Pulmonary artery endothelial cell (primary cell): ENCODE measurements at places on chromosomes 3 and 15. TPM values are rescaled to one million over a fixed set of nuclear protein-coding genes. Genes with fewer than 3 reads are reported as not detected.

The NAALADL2 gene
- total RNA-seq: 1.8 and 3.4 TPM in 2 replicates

DNA sequence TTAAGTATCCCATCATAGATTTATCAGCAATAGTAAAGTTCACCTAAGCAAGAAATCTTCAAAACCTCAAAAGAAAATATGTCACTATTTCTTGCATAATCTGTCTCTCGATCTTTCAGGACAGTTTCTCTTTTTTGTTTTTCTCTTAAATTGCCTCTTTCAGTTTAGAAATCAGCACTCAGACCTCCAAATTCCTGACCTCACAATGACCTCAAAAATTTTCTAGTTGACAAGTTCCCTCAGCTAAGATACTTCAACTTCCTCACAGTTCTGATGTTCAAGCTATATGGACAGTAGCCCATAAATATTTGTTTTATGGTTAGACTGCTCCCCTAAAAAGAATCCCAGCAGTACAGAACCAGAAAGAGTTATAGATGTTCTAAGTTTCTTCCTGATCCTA, 24.1 kb downstream of the SLC24A5 start:
- DNase-seq: no peak

The FAM81A gene
- 0.07 and 0.18 TPM in 2 replicates for total RNA-seq

The DPPA2 gene
- total RNA-seq: not detected in 2 replicates

The CAMKV gene
- total RNA-seq: under 0.01 and 0.04 TPM in 2 replicates

- DNase-seq: no peak
Measured at GRCh38 chr3:125622381-125622791, 27.1 kb upstream of the OSBPL11 start.
